ENCODE measurements at places on chromosomes 6 and 20.

DNA sequence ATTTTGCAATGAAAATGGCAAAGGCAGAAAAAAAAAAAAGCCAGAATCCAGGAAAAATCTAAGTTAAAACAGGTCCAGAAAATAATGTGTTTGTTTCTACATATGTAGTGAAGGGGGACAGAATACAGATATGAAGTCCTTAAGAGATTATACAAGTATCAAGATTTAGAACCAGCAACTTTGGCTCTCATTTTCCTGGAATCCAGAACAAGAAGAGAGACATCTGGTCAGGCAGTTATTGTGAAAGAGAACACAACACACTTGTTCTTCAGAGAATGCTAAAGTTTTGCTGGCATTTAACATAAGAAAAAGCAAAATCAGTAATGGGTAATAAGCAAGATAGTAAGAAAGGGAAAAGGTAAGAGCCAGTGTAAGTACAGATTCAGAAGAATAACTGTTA, 21.1 kb downstream of the BAG2 start:
- DNase-seq: no peak

GRCh38 chr20:1667502-1668085, 10.0 kb upstream of the SIRPG start:
- no peak for DNase-seq

- no peak for DNase-seq
Measured at GRCh38 chr20:62178316-62179161, 4.3 kb upstream of the MTG2 start.

GRCh38 chr20:41177636-41178035, 40.3 kb downstream of the PLCG1 start:
- DNase-seq: no peak

DNA sequence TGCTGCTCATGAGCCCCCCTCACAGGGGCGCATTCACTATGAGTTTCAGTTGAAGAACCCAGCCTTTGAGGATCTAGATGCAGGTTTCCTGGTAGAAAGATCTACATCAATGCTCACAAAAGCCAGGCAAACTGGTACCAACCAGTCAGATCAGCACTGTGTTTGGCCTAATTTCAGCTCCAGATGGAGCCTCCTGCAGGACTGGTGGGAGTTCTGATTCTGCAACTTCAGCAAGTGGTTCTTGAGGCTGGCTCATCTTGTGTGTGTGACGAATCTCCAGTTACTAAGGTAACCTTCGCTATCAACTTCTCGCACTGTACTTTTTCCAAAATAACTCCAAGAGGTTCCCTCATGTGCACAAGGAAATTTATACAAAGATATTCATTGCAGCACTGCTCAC, 118.8 kb downstream of the ZMYND8 start:
- no peak for DNase-seq

GRCh38 chr6:118101831-118102345, 194.8 kb downstream of the SLC35F1 start:
- DNase-seq: no peak

- no peak for DNase-seq
Measured at GRCh38 chr6:130178692-130179091, 44.1 kb downstream of the SAMD3 start.

GRCh38 chr6:22069306-22069800, 227.5 kb downstream of the PRL start:
- DNase-seq: no peak

DNA sequence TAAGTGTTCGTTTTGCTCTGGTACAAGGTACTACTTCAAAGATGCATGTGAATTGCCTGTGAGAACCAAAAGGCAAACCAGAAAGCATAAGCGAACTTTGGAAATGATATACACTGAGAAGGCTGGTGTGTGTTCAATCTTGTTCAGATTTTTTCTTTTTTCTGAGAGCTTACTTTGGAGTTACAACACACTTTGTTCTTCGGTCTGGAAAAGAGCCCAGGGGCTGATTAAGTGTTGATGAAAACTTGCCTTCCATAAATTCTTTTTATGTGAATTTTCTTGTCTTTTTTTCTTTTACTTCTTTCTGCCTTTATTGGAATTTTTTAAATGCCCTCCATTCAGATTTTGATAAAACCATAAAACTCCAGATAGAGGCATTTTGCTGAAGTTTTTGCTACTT, 395.1 kb upstream of the SASH1 start:
- no peak for DNase-seq

GRCh38 chr6:151822252-151823111, 15.0 kb downstream of the ESR1 start:
- no peak for DNase-seq

DNA sequence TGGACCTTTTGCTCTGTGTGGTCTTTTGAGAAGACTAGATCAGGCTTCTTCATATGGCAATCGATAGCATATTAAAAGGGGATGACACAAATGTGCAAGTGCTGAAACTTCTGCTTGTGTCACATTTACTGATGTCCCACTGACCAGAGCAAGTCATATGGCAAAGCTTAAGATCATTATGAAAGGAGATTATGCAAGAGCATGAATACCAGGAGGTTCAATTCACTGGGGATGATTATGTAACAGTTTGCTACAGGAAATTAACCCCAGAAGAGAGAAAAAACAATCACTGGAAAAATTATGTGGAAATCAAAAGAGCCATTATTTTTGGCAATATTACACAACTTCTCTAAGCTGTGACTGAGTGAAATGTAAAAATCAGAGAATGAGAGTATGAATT, 13.7 kb upstream of the PRDM13 start:
- DNase-seq: no peak

DNA sequence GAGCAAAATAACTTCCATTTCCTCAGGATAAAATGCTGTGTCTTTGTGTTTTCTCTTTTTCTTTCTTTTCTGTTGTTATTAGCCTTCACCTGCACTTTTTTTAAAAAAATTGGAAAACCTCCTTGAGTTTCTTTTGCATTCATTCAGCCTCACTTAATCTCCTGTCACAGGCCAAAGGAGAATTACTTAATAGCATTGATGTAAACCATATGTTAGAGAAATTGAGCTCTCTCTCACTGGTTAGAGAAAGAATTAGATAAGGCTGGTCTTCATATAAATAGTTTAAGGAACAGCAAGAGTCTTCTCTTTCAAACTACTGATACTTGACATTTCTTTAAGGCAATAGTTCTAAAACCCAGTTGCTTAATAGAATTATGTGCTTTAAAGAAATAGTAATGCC, 564.2 kb downstream of the TFAP2B start:
- DNase-seq: no peak

DNA sequence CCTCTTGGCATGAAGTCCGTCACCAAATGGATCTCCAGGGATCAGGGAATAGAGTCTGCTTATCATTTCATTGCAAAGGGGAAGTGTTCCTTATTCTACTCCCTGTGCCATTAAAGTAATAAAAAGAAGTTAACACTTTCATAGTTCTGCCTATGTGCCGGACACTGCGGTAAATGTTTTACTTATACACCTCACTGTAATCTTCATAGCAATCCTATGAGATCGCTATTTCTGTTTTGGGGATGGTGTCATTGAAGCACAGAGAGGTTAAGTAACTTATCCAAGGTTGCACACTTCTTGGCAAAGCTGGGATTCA, 177.7 kb downstream of the TSHZ2 start:
- DNase-seq: no peak

- DNase-seq: no peak
Measured at GRCh38 chr20:12835999-12836398, 172.8 kb upstream of the SPTLC3 start.

DNA sequence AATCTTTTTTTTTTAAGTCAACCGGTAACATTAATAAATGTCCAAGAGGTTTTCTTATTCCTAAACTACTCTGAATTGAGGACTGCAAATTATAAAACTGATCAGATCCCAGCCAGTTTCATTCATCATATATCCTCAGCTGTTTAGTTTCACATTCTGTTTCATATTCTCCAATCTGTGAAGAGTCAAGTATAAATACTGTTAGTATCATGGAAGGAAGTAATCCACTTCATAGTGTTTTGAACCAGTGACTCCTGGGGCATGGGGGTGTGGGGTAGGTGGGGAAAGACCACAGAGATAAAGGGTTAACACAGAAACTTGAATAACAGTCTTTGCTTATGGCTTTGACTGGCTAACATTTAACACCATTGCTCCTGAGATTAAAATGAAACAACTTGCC, 69.9 kb downstream of the FYN start:
- no peak for DNase-seq

- peak; percentile 63 for DNase-seq
Measured at GRCh38 chr20:41329435-41330342, 10.9 kb upstream of the LPIN3 start.

GRCh38 chr6:134888316-134888715, 61.6 kb downstream of the ALDH8A1 start:
- no peak for DNase-seq

GRCh38 chr6:148814082-148814790, 67.4 kb downstream of the UST start:
- DNase-seq: no peak

DNA sequence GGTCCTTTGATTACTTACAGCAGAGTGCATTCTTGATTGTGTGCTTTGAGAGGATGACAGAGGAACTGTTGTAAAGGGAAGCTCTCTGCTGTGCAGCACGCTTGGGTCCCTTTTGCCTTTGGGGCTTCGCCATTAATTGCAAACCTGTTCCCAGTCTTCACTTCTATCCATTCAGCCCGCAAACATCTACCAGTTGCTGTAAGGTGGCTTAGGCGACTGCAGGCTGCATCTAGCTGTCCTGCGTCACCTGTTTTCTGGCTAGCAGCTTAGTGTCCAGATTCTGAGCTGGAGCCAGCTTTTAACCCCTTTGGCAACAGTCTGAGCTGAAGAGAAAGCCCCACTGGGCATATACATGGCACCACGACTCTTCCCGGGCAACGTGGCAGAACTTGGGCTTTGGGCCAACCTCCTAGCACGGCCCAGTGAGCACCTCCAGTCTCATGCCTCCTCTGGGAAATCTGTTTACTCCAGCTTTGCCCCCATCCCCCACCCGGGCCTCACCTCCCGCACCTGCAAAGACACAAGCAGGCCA, 2.5 kb upstream of the FASTKD5 start:
- DNase-seq: no peak

GRCh38 chr6:43180985-43181384, 1.0 kb upstream of the CUL9 start:
- no peak for DNase-seq

DNA sequence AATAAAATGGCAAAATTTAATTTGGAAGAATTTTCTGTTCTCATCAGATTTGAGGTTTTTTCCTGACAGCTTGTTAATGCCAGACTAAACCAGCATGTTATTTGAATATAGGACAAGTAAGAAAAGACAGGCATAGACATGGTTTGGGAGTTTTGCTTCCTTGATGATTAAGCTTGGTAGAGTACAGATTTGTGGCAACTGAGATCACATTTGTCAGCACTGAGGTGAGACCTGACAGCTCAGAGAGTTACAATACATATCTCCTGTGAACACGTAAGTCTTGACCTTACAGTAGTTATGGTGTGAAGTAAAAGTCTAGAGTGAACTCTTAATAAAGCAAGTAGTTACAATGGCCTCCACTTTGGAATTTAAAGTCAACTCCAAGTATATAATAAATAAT, 34.5 kb downstream of the CENPW start:
- no peak for DNase-seq

DNA sequence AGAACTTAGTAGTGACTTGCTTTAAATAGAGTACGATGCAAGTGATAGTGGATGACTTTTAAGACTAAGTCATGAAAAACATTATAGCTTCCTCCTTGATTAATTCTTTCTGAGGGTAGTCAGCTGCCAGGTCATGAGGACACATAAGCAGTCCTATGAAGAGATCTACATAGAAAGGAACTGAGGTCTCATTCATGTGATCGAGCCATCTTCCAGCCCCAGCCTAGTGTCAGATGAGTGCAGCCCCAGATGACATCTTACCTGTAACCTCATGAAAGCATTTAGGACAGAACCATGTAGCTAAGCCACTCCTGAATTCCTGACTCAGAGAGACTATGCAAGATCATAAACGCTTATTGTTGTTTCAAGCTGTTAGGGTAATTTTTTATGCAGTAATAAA, 67.7 kb downstream of the AK9 start:
- no peak for DNase-seq

DNA sequence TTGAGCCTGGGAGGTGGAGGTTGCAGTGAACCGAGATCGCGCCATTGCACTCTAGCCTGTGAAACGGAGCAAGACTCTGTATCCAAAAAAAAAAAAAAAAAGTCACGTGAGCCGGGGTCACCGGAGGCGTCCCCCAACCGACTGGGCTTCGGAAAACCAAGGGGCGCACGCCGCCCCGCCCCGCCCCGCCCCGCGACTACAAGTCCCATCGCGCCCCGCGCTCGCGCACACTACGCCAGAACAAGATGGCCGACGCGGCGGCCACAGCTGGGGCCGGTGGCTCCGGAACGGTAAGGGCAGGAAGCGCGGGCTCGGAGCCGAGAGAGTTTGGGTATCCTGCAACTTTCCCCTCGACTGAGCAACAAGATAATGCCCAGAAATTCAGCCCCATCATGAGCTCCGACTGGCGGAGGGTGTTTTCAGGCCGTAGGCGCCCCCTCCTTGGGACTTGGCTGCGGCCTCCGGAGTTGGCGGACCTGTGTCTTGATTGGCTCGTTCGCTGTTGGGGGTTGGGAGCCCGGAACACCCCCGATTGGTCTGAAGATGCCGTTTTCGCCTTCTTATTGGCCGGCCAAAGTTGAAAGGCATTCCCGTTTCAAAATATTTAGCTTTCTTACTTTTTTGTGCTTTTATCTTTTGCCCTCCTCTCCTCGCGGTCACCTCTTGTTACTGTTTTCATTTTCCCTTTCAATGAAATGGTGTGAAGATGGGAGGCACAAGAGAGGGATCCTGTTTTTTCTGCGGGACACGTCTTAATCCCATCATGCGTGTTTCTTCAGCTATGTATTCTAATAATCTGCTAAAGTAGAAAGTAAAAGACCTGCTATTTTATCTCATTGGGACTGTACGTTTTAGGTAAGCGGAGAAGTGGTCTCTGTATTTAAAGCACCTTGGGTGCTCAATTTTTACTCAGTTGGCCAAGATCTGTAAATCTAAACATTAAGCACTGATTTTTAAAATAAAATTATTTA, at the start of gene TAF8:
Gene TAF8, plus strand, starts transcription at position 228 of the 971 bp plus-strand sequence. Its CDS starts 18 bp downstream, at position 246.
- DNase-seq: peak; percentile 86

DNA sequence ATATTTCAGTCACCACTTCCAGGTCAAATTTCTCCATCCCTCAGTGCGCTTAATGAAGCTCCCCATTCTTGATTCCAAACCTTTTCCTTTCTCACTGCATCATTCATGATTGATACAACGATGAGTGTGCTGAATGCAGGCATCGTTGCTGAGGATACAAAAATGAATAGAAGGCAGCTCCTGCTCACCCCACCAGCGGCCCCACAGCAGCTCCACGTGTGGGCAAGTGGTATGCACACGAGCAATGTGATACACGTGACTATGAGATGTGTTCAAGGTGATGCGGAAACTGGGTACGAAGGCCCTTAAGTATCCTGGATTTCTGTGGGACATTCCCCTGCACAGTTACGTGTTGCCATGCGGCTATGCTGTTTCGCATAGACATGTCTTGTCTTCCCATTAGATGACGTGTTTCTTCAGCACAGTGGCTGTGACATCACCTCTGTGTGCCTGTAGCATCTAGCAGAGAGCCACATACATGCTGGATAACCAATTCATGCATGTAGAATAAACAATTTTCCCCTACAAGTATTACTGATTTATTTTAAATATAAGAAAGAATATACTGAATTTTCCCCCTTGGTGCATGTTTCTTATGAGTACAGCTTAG, 260.5 kb upstream of the AGPAT4 start:
- DNase-seq: no peak

Data from CD8-positive, alpha-beta T cell (primary cell).